GM04503 (cell line): ENCODE measurements at places on chromosomes 5 and 9.

DNA sequence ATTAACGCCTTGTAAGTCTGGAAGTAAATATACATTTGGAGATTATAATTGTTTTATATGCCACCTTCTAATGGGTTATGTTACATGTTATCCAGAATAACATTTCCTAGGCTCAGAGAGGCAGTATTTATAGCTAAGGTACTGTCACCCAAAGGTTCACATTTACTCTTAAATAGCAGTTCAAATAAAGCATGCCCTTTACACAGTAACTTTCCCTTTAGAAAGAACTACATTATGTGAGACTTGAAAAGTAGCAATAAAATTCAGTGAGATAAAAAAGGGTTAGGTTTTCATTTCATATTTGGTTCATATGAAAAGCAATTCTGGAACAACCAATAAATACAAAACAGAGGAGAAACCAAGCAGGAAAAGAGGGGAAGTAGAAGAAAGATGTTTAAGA lies 35.1 kb downstream of the SKIC3 start:
- no peak for DNase-seq

DNA sequence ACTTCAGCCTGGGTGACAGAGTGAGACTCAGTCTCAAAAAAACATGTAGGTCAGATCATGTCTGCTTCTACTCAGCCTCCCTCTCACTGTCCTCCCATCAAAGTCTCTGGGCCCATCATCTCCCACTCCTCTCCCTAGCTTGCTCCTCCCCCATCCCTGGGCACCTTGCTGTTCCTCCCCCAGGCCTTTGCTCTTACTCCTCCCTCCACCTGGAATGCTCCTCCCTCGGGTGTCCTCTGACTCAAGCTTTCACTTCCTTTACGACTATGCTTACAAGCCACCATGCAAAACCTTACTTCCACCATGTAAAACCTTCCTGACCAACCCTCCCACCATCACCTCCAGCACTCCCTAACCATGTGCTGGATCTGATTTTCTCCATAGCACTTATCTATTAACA lies 51.5 kb downstream of the MTMR12 start:
- no peak for DNase-seq

GRCh38 chr9:1198085-1198484 lies 147.9 kb downstream of the DMRT2 start:
- DNase-seq: no peak

DNA sequence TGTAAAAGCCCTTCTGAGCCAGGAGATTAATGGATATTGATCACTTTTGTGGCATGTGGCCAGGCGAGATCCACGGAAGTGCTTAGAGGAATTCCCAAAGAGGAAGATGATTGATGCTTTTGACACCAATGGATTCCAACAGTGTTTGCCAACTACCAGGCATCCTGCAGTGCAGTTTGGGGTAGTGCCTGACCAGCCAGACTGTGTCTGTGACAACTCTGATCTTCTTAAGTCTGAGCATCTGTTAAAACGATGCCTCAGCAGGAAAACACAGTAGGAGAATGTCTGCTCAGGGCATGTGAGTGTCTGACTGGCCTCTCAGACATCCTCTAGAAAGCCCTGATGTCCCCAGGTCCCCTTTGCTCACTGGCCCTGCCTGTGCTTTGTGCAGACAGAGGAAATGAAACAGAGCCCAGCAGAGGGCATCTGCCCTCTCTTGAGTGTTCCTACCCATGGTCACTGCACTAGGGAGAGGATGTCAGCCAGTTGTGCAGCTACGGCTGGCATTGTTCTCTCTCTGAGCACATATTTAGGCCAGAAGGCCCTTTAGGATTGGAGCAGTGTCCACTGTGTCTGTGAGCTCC lies 57.0 kb downstream of the TRPC7 start:
- no peak for DNase-seq

DNA sequence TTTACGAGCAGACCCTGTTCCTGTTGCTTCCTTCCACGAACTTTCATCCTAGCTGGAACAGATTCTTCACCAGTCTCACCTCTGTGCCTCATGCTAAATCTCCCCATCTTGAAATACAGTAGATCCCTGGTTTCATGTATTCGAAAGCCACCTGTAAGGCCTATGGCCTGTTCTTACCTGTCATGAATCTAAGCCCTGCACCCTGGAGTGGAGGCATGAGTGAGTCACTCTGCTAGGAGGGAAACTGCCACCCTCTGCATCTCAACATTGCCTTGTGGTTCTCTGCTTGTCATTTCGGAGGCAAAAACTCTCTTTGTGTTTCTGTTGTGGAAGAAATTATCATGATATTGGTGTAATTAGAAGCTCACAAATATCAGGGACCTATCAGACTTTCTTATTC lies 320.0 kb downstream of the ENC1 start:
- no peak for DNase-seq

DNA sequence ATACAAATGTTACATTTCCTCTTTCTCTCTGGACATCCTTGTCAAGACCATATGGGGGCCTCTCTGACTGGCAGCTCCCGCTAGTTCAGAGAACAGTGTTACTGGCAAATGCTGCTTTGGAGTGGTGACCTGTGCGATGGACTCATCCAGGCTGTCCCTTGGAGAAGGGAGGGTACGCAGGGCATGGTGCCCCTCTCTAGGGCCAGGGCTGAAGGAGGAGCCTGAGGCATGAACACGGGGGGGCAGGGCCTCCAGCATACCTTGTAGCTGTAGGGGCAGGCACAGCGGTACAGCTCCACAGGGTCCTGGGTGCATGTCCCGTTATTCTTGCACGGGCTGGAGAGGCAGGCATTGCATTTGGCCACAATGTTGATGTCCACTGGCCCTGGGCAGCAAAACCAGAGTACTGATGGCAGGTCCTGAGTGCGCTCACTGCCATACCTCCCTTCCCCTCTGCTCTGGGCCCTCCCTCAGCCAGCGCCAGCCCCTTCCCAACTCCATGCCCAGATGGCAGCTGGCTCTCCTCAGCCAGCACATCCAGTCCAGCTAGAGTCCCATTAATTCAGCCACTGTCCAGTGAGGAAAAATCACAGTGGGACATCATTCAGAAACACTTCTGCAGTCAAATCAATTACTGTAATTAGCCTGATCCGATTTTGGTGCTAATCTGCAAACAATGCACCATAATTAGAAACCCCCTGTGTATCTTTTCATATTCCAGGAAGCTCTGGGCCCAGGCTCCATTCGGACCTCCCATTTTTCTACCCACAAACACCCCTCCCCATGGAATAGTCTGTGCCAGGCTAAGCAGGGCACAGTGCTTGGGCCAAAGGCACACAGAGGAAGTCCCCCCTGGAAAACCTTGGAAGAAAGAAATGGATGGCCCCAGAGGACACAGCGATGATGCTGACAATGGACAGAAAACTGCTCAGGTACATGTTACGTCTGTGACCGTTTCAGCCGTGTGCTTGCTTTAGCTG lies 128.8 kb upstream of the PANK3 start:
- no peak for DNase-seq

- DNase-seq: no peak
Observed at GRCh38 chr9:91416096-91416712, 7.4 kb downstream of the NFIL3 start.

GRCh38 chr5:132203464-132203818 lies 24.2 kb downstream of the P4HA2 start:
- no peak for DNase-seq

- DNase-seq: no peak
Observed at GRCh38 chr5:37836235-37836591, 3.6 kb downstream of the GDNF start.

DNA sequence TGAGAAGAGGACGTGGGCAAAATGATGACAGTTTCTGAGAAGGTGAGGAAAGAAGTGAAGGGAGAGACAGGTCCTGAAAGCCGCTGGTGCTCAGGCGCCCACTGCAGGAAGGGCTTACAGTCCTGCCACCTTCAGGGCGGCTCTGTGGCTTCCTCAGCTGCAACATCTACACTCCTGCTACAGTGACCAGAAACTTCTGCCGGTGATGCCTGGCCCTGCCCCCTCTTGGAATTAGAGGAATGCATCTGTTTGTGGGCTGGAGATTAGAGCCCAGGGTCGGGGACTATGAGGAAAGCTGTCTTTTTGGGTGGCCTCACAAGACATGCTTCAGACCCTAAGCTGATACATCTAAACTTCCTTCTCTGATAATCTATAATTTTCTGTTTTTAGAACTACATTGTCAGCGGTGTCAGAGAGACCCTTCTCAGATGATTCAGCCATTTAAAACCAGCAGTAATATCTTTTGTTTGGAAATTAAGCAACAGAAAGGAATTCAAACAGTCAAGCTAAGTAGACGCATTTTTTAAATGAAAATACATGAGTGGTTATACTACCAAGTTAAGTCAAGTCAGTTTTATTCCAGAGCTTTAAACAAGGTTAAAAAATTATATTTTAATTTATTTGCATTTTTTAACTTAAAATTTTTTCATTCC lies 30.4 kb downstream of the PRDM6 start:
- DNase-seq: no peak

DNA sequence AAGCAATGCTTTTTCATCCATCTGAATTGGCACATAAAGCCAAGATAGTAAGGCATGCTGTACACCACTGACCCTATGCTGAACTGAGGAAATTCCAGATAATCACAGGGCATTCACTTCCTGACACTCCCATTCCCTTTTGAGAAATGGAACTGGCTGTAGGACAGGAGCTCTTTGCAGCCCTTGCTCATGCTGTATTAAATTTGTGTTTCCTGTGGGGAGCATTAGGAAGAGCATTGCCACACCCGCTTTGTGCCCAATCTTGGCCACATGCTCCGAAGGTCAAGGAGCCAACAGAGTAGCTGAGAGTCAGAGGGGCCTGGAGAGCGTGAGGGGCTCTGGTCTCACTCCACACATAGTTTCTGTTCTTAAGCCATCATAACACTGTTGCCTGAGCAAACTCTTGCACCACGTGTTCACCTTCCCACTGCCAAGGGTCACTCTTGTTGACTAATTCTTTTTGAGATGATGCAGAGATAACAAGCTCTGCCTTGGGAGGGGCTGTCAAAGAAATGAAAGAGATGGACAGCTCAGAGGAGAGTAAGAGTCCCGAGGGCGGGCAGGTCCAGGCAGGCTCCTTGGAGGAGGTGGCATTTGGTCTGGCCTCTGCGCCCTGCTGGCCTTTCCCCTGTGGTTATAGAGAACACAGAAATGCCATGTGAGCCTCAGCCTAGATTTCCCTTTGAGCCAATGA lies 31.7 kb upstream of the ARAP3 start:
- no peak for DNase-seq

DNA sequence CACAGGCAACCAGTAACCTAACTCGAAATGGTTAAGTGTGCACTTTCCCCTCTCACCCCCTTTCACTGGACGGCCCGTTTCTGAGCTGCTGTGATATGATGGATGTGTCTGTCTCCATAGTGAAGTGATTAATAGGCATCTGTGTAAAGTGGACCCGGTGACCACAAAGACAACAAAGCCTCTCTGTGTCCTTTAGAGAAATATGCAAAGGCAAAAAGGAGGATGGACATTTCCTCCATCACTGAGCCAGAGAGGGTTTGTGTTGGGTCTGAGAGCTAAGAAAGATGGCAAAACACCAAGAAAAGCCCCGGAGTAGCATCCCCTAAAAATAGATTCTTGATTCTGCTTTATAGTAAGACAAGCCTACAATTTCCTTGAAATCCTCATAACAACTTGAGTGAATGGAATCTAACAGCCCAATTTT lies 120.6 kb downstream of the SEMA6A start:
- no peak for DNase-seq

- DNase-seq: no peak
Observed at GRCh38 chr5:87899208-87899661, 369.4 kb downstream of the TMEM161B start.

- no peak for DNase-seq
Observed at GRCh38 chr9:109048822-109049221, 35.5 kb upstream of the CTNNAL1 start.

DNA sequence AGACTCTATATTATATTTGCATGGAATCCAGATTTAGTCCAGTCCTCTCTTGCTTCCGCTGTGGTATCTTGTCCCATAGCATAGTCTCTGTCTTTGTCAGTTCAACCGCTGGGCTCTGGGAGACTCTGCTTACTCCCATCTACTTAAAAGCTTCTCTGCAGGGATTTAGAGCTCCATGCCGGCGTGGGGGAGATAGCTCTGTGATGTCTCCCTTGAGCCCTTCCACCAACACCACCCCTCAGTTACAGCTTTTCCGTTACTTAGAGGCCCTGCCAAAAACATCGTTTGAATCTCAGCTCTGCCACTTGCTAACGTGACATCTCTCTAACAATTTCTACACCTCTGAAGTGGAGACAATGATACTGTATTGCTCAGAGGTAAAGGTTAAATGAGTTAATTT lies 306.1 kb upstream of the ZNF608 start:
- no peak for DNase-seq

DNA sequence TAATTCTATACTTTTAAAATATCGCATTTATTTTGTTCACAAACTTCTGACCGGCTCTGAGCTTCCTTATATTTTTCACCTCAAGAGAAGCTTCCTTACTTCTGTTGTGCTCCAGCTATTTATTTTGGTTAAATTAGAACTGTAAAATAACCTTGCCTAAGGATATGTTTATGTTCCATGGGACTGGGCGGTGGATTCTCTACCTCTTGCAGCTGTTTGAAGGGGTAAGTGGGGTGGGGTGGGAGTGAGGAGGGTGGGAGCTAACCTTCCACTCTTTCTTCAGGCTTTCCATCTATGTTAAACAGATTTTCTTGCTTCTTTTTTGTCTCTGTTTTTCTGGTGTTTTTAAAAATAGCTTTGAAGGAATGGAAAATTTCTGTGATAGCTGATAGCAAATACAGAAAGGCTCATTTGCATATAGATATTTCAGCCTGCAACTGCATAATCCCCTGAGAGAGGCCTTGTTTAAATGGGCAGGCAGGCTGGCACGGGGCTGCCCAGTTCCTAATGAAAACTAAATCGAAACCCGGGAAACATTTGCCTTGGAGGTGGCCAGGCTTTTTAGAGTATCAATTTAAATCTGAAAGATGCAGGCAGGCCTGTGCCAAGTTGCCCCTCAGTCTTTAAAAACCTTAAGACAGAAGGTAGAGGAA lies 122.1 kb upstream of the DMAC1 start:
- no peak for DNase-seq

GRCh38 chr5:93941897-93942296 lies 200.5 kb upstream of the POU5F2 start:
- no peak for DNase-seq

- DNase-seq: no peak
Observed at GRCh38 chr5:135034236-135034962, 371 bp upstream of the PITX1 start.

GRCh38 chr9:91495450-91495849 lies 71.8 kb upstream of the NFIL3 start:
- peak; percentile 89 for DNase-seq

DNA sequence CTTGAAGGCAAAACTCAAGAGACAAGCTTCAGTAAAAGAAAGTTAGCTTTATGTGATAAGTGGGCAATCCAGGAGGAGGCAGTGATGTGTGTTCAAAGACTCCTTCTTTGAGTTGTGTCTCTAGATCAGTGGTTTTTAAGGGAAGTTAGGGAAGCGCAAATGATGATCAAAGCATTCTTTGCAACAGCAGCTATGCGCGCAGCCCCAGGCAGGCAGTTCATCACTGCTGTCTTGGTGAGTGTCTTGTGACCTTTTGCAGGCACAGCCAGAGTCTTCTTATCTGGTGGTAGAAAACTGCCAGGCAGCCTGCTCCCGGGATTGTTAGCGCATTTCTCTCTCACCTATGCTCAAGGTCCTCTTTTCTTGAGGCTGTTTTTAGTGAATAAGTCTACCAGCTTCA lies 40.3 kb upstream of the CLK4 start:
- no peak for DNase-seq

GRCh38 chr5:157718519-157718918 lies 12.7 kb upstream of the THG1L start:
- peak; percentile 31 for DNase-seq

GRCh38 chr9:129316281-129317030 lies 138.4 kb upstream of the IER5L start:
- DNase-seq: no peak

- DNase-seq: no peak
Observed at GRCh38 chr5:53318303-53318702, 162.1 kb upstream of the FST start.
